Activated T-helper 1 cell treated with Interleukin-2 at 50 U/mL for 16 hours (primary cell): ENCODE measurements at places on chromosomes 2 and 18.

DNA sequence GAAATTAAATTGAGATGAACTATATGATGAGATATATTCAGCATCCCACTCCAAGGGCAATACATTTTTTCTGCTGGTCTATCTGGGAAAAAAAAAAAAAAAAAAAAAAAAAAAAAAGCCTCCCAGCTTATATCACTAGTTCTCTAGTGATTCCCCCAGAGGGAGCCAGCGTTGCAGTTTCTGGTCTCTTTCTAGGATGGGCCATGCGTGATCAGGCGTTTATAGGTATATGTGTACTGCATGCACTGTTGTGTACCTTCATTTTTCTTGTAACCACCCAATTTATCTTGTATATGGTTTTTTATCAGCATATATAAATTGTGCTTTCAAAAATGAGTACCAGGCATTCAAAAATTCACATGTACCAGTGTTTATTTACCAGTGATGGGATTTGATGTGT lies 35.1 kb downstream of the DCDC2C start:
- no peak for DNase-seq

GRCh38 chr2:11582862-11583752 lies 49.3 kb downstream of the GREB1 start:
- peak; percentile 25 for DNase-seq

GRCh38 chr18:56165601-56166355 lies 472.6 kb downstream of the TXNL1 start:
- no peak for DNase-seq

DNA sequence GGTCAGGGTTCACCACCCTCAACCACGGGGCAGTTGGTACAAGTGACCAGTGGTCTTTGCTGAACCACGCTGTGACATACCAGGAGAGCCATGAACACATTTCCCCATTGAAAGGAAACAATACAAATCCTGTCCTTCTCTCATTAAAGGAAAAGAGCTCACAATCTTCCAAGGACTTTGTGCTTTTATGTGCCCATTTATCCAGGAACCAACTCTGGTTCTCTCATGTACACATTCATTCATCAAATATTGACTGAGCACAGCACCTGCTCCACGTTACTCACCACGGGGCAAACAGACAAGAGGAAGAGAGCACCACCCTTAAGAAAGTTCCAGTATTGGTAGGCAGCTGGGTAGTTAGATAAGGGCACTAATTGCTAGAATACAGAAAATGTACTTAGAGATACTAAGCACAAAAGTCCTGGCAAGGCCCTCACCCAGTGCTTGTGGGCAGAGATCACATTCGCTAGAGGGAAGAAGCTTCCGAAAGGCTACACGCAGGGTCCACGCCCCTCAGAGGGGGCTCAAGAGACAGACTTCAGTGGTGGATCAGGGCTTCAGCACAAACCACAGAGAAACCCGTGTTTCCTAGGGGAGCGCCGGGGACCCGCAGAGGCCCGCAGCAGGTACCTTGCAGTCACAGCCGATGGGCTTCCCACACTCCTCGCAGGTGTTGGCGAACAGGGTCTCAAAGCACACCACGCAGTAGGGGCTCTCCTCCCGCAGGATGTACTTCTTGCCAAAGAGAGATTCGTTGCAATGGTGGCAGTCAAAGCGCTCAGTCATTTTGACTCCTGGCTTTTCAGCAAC lies 12.9 kb downstream of the FHL2 start:
- DNase-seq = no peak

DNA sequence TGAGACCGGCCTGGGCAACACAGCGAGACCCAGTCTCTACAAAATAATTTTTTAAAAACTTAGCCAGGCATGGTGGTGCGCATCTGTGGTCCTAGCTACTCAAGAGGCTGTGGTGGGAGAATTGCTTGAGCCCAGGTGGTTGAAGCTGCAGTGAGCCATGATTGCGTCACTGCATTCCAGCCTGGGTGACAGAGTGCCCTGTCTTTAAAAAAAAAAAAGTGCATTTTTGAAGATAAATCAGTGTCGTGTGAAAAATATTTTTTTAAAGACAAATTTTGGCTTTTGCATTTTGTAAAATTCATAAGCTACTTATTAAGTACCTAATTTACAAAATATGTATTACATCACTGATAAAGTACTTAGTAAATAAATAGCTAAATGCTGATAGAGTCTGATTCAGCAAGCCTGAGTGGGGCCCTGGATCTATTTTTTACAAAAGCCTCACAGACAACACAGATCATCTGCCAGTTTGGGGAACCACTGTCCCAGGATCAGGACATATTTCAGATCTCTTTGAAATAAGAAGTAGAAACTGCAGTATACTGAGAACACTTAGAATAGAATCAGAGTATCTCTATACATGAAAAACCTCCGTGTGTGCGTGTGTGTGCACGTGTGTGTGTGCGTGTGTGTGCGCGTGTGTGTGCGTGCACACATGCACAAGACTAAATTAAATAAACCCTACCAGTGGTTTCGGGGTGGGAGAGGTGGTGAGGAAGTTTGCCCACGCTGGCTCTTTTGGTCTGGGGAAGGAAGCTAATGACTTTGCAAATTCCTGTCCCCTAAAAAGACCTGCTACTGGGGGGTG lies 61.6 kb downstream of the AAK1 start:
- no peak for DNase-seq

DNA sequence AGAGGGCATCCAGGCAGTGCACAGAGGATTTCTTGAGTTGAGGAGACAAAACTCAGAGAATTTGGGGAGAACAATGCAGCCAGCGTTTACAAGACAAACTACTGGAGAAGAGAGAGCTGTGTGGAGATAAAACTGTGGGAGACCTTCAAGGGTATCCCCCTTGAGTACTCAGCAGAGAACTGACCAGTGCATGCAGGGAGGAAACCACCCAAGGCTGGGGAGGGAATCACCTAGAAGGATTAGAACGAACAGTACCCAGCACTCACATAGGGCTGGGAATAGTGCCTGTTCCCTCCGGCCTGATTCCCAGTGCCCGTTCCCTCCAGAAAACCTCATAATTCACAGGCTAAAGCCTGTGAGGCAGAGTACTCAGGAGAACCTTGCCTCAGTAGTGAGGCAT lies 61.9 kb upstream of the YPEL5 start:
- no peak for DNase-seq

DNA sequence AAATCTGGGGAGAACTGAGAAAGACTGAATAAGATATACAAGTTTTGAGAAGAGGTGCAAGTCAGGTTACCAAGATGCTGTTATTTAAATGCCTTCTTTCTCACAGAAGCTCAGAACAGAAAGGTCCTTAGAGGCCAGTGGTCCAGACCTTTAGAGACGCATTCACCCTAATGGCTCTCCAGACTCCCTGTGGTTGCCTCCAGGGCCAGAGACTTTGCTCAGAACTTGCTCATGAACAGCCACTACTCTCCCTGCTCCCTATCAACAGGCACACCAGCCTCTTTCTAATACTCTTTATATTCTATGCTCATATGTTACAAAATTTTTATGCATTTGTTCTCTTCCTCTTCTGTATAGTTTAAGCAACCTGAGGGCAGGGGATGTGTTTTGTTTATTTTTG lies 349.0 kb upstream of the TNP1 start:
- DNase-seq = no peak

GRCh38 chr2:199738727-199739412 lies 112.1 kb downstream of the FTCDNL1 start:
- DNase-seq = no peak

DNA sequence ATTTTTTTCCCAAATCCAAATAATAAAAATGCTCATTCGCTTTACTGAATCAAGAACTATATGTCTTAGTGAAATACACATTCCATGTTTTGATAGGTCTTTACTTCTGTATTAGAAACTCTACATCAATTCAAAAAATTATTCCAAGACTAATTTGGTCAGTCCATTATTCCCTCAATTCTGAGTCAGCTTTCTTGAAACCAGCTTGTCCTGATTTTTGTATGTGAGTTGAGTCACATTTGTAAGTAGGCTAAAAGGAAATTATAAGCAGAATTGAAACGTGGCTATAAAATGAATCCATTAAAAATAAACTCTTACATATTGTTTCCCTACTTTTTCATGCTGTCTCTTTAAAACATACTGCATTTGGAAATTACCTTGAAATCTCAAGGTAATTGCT lies 113.0 kb downstream of the DNER start:
- DNase-seq = no peak

DNA sequence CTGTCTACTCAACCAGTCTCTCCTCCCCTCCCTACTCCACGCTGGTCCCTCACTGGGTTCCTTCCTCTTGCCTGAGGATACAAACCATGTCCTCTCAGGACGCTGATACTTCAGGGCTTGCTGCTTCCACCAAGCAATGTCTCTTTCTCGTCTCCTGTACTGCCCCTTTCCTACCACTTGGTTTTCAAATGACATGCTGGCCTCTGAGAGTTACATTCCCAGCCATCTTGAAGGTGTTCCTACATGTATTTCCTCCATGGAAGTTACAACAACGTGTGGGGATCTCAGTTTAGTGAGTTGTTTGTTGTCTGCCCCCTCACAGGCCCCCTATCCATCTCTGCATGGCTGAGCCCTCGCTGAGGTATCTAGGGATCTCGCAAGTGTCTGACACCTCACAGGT lies 334.5 kb upstream of the SKOR2 start:
- no peak for DNase-seq
